ENCODE measurements at places on chromosomes 16 and 17.

DNA sequence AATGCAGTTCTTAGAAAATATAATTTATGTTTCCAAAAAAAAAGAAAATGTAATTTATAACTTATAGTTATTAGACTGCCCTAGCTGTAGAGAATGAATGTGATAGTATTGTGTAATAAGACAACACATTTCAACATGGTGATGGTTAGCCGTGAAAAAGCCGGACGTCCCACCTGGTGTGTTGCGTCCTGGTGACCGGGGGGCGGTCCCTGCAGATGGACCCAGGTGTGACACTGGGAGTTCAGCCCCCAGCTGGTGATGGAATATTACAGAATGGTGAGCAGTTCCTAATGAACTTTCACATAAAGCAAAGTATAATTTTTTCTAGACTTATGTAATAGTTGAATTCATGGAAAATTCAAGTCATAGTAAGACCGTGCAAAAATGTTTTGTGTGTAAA lies 132.8 kb downstream of the LAT start:
- no peak for DNase-seq

DNA sequence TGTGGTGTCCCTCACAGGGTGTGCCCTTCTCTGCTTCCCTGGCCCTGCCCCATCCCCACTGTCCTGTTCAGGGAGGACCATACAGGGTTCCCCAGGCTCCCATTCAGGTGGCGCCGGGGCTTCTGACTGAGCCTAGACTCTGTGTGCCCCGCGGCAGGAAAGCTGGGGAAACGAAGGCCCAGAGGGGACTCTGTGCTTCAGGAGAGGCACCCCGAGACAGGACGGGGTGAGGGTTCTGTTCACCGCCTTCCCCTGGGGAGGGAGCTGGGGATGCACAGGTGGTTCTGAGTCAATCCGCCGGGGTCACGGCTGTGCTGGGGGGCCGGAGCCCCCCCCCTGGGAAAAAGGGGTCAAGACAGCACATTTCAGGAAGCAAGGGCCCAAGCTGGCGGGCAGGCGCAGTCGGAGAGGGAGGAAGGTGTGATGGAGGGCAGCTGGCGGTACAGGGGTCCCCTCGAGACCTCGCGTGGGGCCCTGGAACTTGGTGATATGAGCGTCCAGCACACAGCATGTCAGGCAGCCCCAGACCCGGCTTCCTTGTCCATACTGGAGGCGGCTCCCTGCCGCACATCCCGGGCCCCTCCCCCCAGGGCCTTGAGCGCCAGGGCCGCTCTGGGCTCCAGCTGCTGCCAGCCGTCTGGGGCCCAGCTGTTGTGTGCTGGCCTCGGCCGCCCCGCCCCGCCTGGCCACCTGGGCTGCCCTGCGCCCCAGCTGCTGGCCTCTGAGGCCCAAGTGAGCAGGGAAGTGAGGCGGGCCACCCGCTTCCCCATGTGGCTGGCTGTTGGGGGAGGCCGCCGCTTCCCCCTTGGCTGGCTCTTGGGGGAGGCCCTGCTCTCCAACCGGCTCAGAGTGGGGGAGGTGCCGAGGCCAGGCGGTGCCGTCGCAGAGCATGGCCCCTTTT lies 5.6 kb upstream of the NOTUM start:
- DNase-seq: peak; percentile 88

GRCh38 chr17:14014657-14015056 lies 54.6 kb upstream of the COX10 start:
- DNase-seq: no peak

- DNase-seq: no peak
Observed at GRCh38 chr17:63515426-63515825, 7.7 kb upstream of the KCNH6 start.

DNA sequence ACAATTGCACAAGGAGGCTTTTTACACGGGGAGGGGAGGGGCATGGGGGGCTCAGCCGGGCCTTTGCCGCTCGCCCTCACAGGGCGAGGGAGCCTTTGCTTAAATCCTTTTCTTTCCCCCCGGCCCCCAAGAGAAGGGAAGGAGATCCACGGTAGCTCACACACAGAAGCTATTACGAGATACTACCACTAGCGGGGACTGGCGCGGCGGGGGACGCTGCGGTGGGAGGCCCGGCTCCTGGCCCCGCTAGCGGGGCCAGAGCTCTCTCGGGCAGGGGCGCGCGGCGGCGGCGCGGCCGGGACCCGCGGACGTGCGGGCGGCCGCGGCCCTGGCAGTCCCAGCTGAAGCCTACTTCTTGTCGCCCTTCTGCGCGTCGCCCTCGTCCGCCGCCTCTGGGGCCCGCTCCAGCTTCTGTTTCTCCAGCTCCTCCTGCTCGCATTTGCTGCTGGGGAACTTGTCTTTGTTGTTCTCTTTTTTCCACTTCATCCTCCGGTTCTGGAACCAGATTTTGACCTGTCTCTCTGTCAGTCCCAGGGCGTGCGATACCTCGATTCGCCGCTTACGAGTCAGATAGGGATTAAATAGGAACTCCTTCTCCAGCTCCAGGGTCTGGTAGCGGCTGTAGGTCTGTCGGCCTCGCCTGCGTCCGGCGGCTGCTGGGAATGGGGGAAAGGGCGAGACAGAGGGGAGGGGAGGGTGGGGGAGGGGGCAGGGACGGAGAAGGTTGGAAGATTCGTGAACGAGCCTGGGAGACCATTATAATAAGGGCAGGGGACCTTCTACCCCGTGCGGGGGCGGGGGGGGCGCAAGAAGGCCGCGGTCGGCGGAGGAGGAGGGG lies 2.0 kb downstream of the HOXB8 start:
- no peak for DNase-seq

- no peak for DNase-seq
Observed at GRCh38 chr17:17453088-17453487, 23.7 kb upstream of the MED9 start.

GRCh38 chr17:42675965-42676423 lies 800 bp downstream of the PLEKHH3 start:
- DNase-seq: peak; percentile 52

GRCh38 chr17:62800585-62800984 lies 7.5 kb downstream of the MARCHF10 start:
- no peak for DNase-seq

- DNase-seq: no peak
Observed at GRCh38 chr16:31125844-31126243, 8.4 kb downstream of the KAT8 start.

GRCh38 chr16:53022374-53022773 lies 30.3 kb downstream of the CHD9NB start:
- DNase-seq: peak; percentile 44

DNA sequence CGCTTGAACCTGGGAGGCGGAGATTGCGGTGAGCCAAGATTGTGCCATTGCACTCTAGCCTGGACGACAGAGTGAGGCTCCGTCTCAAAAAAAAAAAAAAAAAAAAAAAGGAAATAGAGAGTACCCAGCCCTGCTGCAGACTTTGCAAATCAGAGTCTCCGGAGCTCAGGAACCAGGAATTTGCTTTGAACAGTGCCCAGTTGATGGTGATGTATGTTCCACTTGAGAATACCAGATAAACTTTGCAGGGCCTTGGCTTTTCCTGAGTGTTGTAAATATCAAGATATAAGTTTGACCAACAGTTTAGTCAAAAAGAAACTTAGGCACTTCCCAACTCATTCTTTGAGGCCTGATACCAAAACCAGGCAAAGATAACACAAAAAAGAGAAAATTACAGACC lies 30.6 kb upstream of the MAP3K14 start:
- DNase-seq: no peak

GRCh38 chr17:82092628-82092994 lies 5.4 kb downstream of the FASN start:
- no peak for DNase-seq

- no peak for DNase-seq
Observed at GRCh38 chr17:30251931-30252330, 16.4 kb upstream of the SLC6A4 start.

DNA sequence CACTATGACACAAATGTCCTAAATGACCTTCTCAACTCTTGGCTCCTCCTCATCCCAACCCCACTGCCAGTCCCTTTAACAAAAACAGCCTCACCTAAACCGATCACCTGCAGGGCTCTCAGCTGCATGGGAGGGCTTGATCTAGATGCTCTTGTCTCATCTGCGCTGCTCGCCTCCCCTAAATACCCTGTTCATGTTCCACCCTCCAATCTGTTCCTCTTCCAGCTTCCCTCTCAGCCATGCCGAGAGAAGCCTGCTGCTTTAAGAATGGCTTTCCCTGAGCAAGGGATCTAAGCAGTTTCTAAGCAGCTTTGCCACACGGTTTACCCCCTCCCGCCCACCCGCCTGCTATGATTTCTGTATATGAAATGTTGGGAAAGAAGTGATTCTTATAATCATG lies 23.7 kb downstream of the PIPOX start:
- DNase-seq: no peak

DNA sequence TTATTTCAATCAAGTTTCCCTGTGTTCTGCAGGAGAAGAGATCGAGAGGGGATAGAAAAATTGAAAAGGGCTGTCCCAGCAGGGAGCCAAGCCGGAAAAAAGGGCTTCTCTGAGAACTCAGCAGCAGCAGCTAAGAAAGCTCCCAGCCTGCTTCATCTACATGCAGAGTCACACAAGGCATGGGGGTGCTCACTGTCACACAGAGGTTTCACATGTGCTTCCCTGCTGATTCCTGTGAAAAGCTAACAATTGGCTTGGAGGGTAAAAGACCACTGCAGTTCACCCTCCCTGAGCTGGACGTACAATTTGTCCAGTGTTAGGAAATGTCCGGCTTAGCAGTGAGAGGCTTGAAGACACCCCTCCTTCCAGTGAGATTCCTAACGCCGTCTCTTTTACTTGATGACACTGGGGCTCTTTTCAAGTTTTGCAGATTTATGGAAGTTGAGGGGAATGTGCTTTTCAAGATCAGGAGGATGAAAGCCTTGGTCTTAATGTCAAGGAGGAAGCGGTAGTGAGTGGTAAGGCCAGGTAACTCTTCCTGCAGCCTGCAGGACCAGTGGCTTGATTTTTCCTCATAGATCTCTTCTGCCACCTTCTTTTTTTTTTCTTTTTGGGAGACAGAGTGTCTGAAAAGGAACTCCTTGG lies 85.6 kb downstream of the WNT3 start:
- DNase-seq: no peak

DNA sequence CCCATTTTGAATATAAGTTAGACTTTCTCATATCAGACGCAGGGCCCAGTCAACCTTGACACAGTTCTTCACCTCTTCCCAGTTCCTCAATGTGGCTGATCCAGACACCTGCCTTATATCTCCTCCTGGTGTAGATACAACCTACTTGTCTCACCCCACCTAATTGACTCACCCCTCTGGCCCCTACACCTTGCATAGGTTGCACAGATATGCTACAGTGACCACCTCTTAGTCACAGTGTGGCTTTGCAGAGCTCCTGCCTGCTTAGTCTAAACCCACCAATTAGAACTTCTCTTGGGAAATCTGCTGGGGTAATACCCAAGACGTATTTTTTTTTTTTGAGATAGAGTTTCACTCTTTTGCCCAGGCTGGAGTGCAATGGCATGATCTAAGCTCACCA lies 16.8 kb downstream of the CHP2 start:
- no peak for DNase-seq

DNA sequence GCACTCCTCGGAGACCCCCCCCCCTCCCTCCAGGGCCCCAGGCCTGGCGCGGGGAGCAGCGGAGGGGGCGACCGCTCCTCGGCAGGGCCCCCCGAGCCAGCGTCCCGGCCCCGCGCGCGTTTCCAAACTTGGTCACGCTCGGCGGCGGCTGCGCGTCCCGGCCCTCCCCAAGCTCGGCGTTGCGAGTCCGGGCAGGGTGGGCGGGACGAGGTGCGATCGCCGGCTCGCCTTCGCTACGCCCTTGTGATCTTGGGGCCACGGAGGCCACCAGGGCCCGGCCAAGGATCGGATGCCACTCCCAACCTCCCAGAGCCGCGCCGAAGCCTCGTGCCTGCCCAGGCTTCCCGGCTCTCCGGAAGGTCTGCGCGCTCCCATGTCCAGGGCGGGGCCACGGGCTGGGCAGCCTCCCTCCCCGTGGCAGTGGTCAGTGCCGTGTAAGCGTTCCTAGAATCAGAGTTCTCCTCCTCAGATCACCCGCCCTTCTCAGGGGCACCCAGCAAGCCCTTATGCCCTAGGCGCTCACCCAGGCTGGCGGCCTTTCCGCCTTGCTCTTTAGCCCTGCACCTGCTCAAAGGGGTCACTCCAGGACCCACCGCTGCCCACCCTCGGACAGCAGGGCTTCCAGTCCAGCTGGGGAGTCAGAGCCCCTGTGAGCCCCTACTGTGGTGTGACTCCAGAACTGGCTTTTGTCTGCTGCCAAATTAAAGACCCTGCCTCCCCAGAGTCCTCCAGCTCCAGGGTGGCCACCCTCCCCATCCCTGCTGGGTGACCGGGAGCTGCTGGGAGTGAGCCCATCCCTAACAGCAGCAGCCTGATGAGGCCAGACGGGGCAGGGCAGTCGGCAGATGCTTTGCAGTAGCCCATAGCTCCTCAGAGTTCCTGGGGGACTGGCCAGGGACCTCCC lies 12.2 kb upstream of the MRPS23 start:
- DNase-seq: peak; percentile 64

GRCh38 chr17:62024866-62025265 lies 40.2 kb downstream of the MED13 start:
- DNase-seq: no peak

GRCh38 chr17:68458260-68459036 lies 1.2 kb upstream of the WIPI1 start:
- no peak for DNase-seq

- DNase-seq: peak; percentile 100
Observed at GRCh38 chr17:27540318-27541101, 84.3 kb downstream of the KSR1 start.

GRCh38 chr16:63457869-63458268 lies 1421.6 kb upstream of the CDH8 start:
- no peak for DNase-seq

DNA sequence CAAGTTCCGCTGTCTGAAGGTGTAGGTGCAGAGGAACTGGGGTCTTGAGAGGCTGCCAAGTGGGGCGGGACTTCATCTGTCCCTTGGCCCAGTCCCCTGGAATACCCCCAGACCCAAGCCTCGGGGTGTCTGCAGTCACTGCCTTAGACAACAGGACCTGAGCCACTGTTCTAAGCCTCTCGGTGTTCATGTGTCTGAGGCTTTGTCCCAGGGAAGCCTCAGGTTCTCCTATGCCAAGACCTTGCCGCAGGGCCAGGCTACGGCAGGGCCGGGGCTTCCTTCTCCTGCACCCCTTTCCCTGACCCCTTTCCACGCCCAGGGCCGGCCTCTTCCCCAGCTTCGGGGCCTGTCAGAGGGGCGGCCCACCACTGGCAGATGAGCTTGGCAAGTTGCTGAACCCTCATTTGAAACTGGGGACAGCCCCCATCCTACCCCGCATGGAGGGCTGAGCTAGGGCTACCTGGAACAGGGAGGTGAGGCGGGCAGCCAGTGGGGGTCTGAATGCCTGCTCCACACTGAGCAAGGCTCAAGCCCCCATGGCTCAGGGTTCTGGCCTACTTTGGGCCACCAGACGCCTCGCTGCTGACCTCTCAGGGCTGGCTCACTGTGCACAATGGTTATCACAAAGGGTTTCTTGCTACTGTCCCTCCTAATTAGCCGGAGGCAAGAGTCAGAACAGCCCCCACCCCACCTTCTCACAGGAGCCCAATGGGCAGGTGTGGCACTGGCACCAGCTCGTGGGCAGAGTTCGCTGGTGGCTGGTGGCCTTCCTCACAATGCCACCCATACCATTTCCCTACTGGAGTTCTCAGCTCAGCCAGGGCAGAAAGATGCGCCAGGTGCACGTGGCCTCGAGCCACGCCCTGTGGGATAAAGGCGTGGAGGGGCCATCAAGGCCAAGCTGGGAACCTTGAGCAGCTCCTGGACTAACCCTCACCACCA lies 7.1 kb downstream of the LITAFD start:
- no peak for DNase-seq
